Putamen (tissue), 1 donor: ENCODE measurements at places on chromosomes 2 and 18.

GRCh38 chr2:85755122-85756027, 1.6 kb downstream of the ATOH8 start:
- no peak for DNase-seq

- no peak for DNase-seq
Observed at GRCh38 chr2:8121022-8121825, 560.6 kb upstream of the ID2 start.

DNA sequence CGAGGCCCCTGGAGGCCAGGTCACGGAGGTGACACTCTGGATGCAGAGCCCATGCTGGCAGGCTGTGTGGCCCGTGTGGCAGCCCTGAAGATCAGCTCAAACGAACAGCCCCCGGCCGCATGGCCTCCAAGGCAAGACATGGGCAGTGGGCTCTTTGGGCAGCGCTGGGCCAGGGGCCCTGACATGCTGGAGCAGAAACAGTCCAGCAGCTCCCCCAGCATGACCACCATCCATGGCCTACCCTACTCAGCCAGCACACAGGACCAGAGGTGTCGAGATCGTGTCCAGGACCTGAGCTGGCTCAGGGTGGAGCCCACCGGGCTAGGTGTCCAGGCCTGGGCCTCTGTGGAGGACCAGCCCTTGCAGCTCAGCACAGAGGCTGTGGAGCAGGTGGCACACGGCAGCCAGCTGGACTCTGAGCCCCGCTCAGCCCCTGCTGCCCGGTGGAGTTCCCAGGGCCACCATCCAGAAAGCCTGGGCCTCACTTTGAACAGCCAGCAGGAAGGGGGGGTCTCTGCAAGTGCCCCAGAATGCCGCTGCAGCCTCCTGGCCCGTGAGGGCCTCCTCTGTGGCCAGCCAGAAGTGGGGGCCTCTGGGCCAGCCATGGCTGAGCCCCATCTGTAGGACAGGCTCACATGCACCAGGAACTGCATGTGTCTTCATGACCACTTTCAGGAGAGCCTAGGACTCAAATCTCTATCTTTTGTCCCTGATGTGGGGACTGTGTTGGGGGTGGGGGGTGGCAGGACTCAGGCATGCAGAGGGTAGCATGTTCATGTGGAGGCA, 8.9 kb downstream of the AMER3 start:
- no peak for DNase-seq

- no peak for DNase-seq
Observed at GRCh38 chr2:71989671-71990070, 158.0 kb downstream of the CYP26B1 start.

DNA sequence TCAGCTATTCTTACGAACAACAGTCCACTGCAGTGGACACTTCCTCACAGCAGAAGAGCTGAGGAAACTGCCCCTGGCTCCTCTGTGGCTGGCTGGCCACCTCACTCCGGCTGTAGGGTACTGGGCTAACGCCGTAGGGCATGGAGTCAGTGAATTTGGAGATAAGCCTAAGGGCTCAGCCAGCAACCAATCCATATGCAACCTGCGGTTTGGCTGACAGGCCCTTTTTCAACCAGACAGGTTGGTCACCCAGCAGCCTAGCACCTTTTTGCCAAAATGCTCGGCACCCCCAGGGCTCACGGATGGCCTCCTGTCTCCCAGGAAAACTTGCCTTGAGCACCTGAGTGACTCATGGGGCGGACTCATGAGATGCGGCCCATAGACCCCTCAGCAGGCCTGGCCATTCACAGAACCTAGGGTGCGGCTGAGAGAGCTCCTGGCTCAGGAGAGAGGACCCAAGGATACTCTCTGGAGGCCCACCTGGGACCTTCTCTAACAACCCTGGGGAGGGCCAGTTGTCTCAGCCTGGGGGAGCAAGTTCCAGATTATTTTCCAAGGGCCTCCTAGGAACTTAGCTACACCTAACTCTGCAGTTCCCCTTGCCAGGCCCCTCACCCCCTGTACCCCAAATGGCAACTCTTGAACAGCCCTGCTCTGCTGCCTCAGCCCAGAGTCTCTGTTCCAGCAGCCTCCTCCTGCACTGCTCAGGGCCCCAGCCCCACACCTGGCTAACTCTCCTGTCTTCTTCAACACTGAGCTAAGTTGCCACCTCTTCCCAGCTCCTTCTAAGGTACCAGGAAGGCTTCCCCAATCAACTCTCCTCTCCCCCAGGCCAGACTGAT, 252.1 kb downstream of the CYP26B1 start:
- no peak for DNase-seq

DNA sequence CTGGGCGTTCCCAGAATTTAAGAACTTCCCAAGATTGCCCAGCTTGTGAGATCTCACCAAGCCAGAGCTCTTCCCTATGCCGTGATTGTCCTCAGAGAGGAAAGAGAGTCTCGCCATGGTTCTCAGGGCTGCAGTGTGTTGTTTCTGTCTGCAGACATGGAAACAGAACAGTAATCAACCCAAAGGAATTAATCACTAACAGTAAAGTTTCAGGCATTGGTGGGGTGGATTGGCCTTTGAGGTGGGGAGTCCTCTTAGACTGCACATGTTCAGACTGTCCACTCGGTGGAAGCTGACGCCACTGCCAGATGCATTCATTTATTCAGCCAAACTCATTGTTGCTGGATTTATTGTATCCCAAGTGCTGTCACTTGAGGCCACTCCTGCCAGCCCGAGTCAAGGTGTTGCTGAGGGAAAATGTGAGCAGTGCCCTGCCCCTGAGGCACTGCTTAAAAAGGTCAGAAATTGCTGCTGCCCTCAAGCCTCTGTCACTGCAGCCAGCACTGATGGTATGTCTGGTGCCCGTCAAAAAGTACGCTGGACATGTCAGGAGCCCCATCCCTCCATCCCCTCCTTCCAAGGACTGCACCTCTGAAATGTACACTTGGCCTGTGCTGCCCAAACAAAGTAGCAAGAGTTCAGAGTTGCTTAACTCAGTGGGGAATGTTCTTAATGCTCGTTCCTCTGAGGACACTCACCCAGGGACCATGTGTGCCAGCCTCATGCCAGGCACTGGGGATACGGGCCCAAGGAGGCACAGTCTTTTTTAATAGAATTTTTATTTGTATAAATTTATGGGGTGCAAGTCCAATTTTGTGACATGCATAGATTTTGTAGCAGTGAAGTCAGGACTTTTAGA, 201.0 kb downstream of the GLI2 start:
- DNase-seq = no peak

- no peak for DNase-seq
Observed at GRCh38 chr2:111910609-111911277, 12.3 kb downstream of the MERTK start.

GRCh38 chr2:180474716-180475115, 467.6 kb upstream of the CWC22 start:
- DNase-seq = no peak

DNA sequence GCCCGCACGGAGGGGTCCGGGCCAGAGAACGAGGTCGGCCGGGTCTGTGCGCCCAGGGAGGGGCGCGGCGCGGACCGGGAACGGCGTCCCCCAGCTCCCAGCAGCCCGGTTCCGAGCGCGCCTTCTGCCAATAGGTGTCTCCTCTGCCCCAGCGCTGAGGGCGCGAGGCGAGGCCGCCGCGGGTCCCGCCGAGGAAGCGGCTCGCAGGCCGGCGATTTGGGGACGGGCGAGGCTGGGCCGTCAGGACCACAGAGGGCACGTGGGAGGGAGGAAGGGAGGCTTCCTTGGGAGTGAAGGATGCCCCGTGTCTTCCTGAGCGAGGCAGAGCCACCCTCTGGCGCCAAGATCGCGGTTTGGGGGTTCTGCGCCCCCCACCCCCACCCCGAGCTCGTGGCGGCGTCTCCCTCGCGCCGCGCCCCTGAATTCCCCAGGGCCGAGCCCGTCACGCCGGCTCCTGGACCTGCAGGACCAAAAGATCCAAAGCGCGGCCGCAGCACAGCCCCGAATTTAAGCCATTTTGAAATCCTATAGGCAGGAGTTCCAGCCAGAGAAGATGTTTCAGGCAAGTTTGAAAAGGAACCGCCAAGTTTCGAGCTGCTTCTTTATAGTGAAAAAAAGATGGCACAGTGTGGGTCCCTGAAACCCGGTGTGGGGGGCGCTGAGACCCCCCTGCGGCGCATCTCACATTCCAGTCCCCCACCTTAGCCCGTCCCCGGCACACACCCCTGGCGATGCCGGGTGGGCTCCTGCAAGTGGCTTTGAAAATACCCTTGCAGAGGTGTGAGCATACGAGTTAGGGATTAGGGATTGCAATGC, 909 bp downstream of the NFATC1 start:
- DNase-seq = no peak

- DNase-seq = no peak
Observed at GRCh38 chr2:239133945-239134570, 266.8 kb downstream of the HDAC4 start.

DNA sequence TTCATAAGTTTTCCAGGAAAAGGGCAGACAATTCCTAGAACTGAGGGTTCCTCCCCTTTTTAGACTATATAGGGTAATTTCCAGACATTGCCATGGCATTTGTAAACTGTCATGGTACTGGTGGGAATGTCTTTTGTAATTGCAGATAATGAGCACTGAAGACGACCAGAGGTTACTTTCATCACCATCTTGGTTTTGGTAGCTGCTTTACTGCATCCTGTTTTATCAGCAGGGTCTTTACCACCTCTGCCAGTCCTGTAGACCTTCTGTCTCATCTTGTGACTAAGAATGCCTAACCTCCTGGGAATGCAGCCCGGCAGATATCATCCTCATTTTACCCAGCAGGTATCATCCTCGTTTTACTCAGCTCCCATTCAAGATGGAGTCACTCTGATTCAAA, 583.9 kb upstream of the KLHL29 start:
- DNase-seq = no peak

DNA sequence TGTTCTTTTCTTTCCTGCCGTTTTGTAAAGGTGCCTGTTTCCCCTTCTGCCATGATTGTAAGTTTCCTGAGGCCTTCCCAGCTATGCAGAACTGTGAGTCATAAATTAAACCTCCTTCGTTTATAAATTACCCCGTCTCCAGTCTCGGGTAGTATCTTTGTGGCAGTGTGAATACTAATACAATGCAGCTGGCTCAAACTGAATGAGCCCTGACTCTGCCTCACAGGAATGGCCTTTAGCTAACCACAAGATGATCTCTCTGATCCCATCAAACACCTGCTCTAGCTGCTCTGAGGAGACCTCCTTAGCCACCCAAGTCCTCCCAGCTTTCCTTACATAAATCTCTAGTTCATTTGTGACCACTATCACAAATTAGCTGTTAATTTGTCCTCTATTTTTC, 41.5 kb upstream of the CAB39 start:
- DNase-seq = no peak

GRCh38 chr2:186629250-186629996, 39.6 kb downstream of the ITGAV start:
- no peak for DNase-seq

GRCh38 chr18:9825571-9826073, 60.2 kb upstream of the TXNDC2 start:
- DNase-seq = peak; percentile 42

GRCh38 chr18:25134861-25135260, 217.1 kb downstream of the ZNF521 start:
- no peak for DNase-seq

DNA sequence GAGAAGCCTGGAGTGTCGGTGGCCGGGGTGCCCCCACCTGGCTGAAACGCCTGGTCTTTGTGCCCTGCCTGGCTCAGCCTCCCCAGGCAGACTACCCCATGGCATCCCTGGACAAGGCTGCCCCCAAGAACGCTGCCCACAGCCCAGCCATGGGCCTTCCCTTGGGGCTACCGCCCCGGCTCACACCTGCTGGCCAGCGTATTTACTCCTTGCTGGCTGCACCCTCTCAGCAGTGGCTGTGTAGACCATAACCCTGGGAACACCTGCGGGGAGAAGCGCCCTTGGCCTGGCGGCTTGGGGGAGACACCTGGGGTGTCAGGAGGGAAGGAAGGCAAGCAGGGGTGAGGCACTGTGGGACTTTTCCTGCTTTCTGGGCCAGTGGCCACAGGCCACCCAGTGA, 17.3 kb downstream of the CAPN10 start:
- no peak for DNase-seq

- DNase-seq = no peak
Observed at GRCh38 chr18:73711256-73711655, 436.4 kb downstream of the FBXO15 start.

GRCh38 chr2:188050726-188051125, 240.9 kb upstream of the GULP1 start:
- no peak for DNase-seq

- DNase-seq = no peak
Observed at GRCh38 chr18:8177330-8178016, 431.8 kb upstream of the RAB12 start.

DNA sequence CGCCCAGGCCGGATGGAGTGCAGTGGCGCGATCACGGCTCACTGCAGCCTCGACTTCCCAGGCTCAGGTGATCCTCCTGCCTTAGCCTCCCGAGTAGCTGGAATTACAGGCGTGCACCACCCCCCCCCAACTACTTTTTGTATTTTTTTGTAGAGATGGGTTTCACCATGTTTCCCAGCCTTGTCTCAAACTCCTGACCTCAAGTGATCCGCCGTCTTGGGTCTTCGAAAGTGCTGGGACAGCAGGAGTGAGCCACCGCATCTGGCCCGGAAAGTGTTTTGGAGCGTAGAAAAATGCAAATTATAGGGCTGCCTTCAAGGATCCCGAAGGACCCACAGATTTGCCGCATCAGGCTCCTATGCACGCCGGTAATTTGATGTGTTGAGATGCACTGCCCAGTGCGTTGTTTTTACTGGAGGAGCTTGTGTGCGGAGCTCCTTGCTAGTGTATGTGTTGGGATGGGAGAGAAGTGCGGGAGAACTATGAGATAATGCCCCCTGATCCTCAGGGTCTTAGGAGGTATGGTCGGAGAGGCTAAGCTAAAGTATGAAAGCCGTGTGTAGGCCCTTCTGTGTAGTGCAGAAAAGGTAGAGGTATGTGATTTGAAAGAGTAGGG, 1.2 kb upstream of the CLASP1 start:
- DNase-seq = peak; percentile 19

GRCh38 chr18:9058406-9058805, 44.1 kb upstream of the NDUFV2 start:
- no peak for DNase-seq

DNA sequence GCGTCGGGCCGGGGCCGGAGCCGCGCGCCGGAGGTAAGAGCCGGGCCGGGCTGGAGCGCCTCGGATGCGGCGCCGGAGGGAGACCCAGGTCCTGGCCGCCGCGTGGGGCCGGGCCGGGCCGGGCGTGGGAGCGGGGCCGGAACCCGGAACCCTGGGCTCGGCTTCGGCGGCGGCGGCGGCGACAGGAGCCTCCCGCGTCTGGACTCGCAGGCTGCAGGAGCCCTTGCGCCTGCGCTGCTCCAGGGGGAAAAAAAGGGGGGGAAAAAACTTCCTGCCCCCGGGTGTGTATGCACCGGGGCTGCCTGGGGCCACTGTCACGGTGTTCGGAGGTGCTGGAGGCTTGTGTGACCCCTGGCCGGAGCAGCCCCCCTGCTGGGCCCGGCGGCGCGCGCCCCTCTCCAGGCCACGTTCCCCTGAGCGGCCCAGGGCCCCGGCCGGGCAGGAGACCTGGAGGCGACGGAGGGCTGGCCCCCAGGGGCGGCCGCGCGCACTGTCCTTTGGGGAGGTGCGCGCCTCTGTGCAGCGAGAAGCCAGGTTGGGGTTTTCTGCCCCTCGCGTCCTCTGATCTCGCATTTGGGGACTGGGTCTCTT, 864 bp downstream of the KLHL29 start:
- no peak for DNase-seq
